Sciatic nerve (tissue), 2 donors: ENCODE measurements at places on chromosomes 4 and X.

- DNase-seq: no peak
Observed at GRCh38 chr4:188201851-188202250, 62.6 kb downstream of the TRIML1 start.

DNA sequence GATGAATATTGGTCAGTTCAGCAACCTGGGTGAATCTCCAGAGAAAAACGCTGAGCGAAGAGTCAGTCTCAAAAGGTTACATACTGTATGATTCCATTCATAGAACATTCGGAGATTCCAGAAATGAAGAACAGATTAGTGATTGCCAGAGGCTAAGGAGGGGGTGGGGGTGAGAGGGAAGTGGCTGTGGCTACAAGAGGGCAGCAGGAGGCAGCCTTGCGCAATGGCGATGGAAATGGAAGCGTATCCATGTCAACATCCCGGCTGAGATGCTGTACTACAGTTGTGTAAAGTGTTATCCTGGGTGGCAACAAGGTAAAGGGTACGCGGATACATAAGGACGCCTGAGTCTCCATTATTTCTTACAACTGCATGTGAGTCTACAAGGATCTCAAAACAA is 18.0 kb downstream of the LYAR start:
- DNase-seq: no peak

DNA sequence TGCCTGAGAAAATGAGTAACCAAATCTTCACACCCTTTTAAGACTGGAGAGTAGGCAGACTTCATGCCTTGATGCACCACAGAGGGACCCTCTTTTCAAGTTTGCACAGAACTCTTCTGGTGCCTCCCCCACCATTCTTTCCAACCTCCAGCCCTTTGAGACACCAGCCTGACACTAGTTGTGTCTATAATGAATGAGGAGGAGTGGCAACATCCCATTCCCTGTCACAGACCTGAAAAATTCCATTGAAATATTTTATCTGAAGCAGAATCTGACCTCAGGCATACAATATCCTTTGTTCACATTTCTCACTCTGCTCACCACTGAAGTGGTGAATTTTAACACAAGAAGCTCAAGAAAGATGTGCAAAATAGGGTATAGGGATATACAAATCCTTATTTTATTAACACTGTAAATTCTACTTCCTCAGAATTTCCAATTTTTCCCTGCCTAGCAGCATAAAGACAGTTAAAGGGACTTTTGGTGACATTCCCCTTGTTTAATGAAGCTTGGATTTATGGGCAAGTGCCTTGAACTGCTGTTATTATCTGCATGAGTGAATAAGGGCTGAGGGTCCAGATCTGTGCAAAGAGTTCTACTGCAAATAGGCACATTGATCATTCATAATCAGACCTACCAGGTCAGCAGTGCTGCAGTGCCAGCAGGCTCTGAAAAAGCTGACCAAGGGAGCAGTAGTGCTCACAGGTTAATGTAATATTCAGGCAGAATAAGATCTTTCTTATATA is 149.9 kb upstream of the PAQR3 start:
- DNase-seq: no peak

- DNase-seq: no peak
Observed at GRCh38 chr4:138852681-138853080, 162.9 kb upstream of the NOCT start.

DNA sequence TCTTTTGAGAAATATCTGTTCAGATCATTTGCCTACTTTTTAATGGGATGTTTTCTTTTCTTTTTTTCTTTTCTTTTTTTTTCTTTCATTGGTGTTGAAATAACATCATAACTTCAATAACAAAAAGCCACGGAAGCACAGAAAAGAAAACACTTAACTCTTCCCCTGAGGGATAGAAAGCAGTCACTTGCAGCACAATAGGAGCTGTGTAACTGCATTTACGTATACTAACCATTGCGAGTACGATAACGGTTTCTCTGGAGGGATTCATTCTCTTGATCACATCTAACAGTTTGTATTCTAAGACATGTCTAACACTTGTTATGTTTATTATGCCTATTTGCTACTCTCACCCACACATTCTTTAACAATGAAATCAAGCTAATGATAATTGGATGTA is 27.3 kb downstream of the C4orf46 start:
- no peak for DNase-seq

GRCh38 chrX:17736856-17737709 is at the start of gene SCML1:
Gene SCML1, plus strand, starts transcription at chrX:17737493. Its CDS starts 6,694 bp downstream, at chrX:17744187.
- peak; percentile 98 for DNase-seq

GRCh38 chr4:159051245-159052071 is 51.4 kb upstream of the RAPGEF2 start:
- DNase-seq: no peak

GRCh38 chr4:133150486-133151340 is 1.6 kb downstream of the PCDH10 start:
- peak; percentile 54 for DNase-seq

- DNase-seq: no peak
Observed at GRCh38 chr4:52946855-52947254, 84.7 kb downstream of the RASL11B start.

DNA sequence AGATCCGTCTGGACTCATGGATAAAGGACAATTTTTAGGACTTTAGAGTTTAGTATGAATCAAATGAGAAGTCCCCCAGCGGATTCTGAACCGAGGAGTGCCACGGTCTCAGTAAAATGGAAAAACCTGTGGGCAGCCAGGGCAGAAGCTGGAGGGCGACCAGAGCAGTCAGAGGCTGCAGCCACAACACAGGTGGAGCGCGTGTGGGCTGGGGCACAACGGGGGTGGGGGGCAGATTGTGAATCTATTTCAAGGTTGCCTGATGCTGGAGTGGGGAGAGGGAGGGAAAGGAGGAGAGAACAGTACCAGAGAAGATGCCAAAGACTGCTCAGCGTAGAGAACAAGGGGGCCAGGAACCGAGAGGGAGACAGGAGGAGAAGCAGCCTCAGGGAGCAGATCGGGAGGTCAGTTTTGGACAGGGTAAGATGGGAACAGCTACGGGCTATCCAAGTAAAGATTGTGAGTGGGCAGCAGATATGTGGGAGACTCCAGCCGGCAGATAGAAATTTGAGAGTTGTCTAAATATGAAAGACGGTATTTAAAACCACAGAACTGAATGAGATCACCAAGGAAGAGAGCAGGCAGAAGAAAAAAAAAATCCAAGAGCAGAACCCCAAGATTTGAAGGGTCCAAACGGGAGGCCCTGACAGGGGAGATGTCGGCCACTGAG is 9.5 kb downstream of the FAT1 start:
- DNase-seq: no peak

DNA sequence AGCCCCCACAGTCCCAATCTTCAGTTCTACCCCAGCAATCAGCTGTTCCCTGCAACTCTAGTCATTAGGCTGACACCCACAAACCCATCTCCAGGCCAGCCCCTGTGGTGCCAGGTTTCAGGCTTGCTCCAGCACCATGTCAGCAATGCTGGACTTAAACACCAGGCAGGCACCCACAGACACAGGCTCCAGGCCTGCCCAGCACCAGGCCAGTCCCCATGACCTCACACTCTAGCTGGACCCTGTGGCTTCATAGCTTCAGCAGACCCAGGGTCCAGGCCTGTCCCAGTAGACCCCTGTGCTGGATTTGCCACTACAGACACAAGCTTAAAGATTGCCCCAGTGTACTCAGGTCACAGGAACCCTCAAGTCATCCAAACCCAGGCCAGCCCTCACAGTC is 300.3 kb downstream of the CHIC1 start:
- no peak for DNase-seq

GRCh38 chrX:135522878-135523693 is 2.6 kb downstream of the INTS6L start:
- no peak for DNase-seq

GRCh38 chr4:113020966-113021365 is 28.5 kb upstream of the ANK2 start:
- no peak for DNase-seq

GRCh38 chr4:10732235-10732913 is 47.8 kb upstream of the CLNK start:
- no peak for DNase-seq

- no peak for DNase-seq
Observed at GRCh38 chr4:176383273-176384077, 63.7 kb downstream of the SPCS3 start.

DNA sequence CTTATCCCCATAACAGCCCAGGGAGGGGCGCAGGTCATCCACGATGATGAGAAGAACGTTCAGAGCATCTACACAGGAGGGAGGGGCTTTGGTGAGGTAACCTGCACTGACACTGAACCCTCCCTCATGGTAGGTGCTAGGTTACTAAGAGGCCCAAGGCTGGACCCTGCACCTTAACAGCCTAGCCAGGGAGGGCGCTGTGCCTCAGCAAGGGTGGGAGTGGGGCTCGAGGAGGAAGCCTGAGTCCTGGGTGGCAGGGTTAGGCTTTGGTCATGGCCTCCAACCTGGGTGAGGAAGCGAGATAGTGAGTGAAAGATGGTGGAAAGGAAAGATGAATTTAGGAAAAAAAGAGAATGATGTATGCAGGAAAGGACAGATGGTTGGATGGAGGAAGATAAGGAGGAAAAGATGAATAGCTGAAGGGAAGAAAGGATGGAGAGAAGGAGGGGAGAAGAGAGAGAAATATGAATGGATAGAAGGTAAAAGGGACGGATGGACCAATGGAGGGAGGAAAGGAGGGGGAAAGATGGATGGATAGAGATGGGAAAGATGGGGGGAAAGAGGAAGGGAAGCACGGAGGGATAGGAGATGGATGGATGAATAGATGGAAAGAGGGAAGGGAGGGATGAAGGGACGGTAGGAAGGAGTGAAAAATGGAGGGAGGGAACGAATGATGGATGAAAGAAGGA is 736 bp downstream of the IDS start:
- no peak for DNase-seq

GRCh38 chrX:85903692-85904471 is 143.5 kb downstream of the CHM start:
- no peak for DNase-seq

DNA sequence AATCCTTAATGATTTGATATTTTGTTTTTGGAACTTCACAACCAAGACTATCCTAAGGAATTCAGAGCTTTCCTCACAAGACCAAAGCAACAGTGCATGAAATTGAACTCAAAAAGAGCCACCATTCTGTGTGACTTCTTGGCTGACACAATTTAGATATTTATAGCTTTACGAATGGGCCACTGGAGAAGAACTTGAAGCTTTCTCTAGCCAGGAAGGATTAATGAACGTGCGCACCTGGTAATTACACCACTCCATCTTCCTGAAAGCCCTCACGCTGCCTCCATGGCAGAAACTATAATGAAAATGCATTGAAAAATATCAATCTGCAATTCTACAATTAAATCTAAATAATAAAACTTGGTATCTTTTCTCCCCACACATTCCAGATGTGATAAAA is 1057.8 kb downstream of the DMD start:
- DNase-seq: no peak

DNA sequence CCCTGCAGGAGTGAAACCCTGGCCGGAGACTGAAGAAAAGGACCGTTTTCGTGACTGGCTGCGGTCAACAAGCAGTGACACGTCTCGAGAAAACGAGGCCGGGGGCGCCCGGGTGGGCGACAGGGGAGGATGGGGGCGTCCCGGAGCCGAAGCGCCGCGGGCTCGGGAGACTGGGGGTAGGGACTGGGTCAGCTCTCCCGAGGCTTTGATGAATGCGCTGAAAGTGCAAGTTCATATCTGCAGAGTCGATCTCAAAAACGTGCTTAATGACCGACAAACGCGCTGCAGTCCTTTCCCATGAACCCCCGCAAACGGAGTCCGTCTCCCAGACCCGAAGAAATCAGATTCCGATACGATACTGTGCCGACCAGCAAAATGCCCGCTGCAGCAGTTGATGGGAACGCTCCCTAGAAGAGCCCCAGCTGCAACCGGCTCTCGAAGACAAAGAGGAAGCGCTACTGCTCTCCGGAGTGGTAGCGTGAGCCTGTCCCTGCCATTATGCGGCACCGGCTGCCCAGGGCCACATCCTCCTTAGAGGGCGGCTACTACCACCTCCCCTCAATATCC is 806 bp upstream of the CD99L2 start:
- peak; percentile 68 for DNase-seq

DNA sequence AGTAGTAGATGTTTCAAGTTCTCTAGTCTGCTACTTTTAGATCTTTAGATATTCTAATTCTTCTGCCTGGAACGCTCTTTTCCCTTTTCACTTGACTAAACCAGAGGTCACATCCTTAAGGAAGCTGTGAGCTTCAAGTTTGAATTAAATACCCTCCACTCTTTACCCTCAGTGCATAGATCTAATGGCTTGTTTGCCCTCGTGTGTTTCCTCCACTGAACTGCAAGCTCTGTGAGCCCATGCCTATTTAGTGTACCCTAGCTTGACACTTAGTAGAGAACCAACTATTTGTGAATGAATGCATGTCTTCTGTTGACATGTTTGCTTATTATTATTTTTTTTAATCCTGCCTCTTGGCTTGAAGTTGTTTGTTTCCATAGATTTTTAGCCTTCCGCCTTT is 138.3 kb downstream of the PDE5A start:
- DNase-seq: no peak

DNA sequence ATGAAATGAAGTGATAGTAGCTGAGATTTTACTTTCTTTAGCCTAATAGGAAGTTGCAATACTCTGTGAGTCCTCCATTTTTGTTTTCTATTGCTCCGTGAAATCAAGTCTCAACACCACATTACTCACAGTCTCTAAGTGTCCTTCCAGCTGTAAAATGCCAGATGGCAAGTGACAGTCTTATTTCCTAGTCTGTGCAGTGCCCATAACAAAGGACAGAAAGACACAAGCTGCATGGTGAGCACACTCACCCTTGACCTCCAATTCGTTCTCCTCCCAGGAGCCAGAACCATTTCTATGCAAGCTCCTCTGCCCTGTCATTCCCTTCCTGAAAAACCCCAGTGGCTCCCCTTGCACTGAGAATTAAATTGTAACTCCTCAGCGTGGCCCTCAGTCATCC is 101.6 kb downstream of the PARM1 start:
- DNase-seq: no peak

DNA sequence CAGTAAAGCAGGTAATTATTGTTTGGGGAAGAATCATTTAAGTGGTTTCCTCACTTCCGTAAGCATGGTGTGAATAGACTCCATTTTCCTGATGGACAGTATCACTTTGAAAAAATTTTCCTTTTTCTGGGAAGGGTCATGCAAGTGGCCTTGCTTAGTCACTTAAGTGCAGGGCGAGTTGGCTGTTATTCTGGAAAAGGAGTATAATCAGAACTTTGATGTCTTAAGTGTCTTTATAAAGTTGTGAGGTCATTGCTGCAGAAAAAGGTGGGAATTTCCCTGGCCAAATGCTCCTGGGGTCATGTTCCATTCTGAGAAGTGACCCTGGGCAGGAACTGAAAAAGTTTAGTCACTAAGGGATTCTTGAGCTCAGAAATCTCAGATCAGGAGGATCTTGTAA is 146.1 kb upstream of the OTUD4 start:
- DNase-seq: no peak

GRCh38 chrX:133399411-133399810 is 15.9 kb downstream of the GPC4 start:
- no peak for DNase-seq
